ENCODE measurements at places on chromosomes 11 and 22. TPM values are rescaled to one million over a fixed set of nuclear protein-coding genes. Genes with fewer than 3 reads are reported as not detected.
A peak's percentile ranks its signal among the peaks of the same experiment; 100 is the strongest.

Gene GNG3
- not detected for total RNA-seq

Gene TENM4
- total RNA-seq = 16.6 TPM

Gene EIF3F
- total RNA-seq = 355 TPM

Gene OR5B21
- total RNA-seq = not detected

Gene KCTD21
- 0.90 TPM for total RNA-seq

Gene FGF19
- total RNA-seq = 0.09 TPM

Gene KRTAP5-10
- not detected for total RNA-seq

Gene PGA4
- total RNA-seq = 0.41 TPM

GRCh38 chr11:11243209-11243589, 109.9 kb downstream of the CSNK2A3 start:
- no peak for DNase-seq

DNA sequence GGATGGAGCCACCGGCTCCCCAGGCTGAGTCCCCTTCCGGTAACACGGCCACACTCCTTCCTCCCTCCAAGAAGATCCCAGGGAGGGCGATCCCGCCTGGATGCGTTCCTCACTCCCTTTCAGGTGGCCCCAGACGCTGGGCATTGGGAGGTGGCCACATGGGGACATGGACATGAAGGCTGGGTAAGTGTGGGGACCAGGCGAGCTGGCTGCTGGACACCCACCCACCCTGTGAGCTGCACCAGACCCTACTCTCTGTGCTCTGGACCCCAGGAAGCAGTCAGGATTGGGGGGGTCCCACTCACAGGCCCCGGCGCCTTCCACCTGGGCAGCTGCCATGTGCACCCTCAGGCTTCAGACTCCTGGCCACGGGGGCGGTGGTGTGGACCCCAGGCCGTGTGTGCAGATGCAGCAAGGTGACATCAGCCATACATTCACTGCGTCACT, 932.8 kb downstream of the BRD1 start:
- DNase-seq = no peak

DNA sequence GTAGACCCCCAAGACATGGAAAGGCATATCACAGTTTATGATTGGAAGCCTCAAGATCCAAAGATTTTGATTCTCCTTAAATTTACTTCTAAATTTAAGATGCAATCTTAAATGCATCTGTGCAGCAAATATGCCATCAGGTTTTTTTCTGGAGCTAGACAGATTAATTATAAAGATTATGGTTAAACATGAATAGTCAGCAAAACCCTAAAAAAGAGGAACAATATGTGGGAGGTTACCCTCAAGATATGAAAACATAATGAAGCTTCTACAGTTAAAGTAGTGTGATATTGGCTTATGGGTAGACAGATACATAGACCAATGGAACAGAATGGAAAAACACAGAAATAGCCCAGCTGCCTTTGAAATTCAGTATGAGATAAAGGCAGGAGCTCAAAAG, 31.7 kb downstream of the OR8B12 start:
- DNase-seq = no peak

- no peak for DNase-seq
These were observed 259.6 kb downstream of the TBC1D22A start for GRCh38 chr22:47022075-47022473.

DNA sequence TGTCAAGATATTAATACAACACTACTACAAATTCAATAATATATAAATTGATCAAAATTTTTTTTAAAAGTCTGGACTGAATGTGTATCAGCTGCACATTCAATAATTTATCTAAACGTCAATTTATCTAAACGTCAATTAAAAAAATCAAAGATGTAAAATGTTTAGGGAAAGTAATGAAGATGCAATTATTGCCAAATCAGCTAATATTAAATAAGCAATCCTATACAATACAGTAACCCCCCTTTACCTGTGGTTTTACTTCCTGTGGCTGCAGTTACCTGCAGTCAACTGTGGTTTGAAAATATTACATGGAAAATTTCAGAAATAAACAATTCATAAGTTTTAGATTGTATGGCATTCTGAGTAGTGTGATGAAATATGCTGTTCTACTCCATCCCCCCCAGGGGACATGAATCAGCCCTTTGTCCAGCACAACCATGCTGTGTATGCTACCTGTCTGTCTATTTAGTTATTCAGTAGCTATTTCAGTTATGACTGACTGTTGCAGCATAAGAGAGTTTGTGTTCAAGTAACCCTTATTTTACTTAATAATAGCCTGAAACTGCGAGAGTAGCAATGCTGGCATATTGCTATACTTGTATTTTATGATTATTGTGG, 72.2 kb downstream of the CWF19L2 start:
- no peak for DNase-seq

DNA sequence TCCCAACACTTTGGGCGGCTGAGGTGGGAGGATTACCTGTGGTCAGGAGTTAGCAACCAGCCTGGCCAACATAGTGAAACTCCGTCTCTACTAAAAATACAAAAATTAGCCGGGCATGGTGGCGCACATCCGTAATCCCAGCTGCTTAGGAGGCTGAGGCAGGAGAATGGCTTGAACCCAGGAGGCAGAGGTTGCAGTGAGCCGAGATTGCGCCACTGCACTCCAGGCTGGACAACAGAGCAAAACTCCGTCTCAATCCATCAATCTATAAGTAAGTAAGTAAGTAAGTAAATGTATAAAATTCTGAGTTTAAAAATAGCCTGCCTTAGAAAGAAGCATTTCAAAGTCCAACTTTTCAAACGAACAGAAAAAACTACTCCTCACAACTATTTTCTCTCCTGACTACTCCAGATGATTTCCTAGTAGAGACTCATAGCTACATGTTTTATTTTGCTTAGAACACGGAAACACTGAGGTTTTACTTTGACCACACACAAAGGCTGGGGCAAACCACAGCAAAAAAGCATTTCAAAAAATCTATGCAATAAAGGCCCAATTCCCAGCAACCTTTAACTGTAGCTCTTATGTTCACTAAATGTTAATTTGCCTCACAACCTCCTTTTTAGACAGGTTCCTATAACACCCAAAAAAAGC, 16.3 kb downstream of the SPTY2D1 start:
- DNase-seq = no peak

- DNase-seq = peak; percentile 94
These were observed 16.5 kb upstream of the CDKN1C start for GRCh38 chr11:2901854-2902783.

DNA sequence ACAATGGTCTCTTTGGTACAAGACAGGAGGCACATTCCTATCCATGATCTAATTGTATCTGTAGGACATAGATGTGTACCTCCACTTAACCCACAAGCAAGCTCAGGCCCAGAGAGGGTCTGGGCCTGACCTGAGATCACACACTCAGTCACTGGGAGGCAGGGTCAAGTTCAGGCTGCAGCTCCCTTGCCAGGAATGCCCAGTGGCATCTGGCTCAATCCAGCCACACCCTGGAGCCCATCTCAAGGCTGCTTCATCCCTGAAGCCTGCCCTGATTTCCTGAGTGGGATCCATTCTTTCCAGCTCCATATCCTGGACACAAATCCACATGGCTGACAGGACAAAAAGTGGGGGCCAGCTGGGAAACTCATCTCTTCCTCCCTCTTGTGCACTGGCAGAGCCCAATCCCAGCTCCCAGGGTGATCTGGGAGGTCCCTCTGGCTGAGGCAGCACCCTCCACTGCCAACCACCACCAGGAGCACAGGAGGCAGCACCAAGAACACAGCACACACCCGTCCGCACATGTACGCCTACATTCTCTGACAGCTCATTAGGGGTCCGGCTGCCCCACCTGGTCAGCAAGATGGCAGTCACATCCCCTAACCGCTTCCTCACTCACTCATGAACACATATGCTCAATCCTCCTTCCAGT, 39.2 kb upstream of the KLHL35 start:
- no peak for DNase-seq

DNA sequence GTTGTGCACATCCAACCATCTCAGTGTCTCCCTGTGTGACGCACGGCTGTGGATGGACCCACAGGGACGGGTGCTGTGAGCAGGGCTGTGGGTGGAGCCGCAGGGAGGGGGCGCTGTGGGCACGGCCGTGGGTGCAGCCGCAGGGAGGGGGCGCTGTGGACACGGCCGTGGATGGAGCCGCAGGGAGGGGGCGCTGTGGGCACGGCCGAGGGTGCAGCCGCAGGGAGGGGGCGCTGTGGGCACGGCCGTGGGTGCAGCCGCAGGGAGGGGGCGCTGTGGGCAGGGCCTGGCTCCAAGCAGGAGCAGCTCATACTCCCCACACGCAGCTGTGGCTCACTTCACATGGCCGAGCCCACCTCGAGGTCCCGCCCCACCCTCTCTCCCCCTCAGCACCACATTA, 6.0 kb upstream of the MAPK11 start:
- DNase-seq = no peak

DNA sequence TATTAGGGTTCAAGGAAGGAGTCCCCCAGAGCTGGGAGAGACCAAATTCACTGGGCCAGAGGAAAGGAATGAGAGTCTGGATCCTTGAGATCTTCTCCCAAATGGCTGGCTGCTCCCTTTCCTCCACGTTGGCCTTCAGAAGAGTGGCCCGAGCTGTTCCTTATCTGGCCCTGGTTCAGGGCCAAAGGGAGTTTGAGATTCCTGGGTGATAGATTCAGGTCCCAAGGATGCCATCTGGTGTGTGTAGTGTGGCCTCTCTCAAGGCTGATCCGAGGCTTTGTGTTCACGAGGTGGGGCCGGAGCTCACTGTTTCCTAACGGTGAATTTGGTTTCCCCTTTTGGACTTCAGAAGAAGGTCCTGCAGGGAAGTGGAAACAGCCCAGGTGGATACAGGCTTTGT, 17.4 kb upstream of the ABCC8 start:
- no peak for DNase-seq

GRCh38 chr22:45631841-45632238, 39.8 kb upstream of the ATXN10 start:
- DNase-seq = no peak

DNA sequence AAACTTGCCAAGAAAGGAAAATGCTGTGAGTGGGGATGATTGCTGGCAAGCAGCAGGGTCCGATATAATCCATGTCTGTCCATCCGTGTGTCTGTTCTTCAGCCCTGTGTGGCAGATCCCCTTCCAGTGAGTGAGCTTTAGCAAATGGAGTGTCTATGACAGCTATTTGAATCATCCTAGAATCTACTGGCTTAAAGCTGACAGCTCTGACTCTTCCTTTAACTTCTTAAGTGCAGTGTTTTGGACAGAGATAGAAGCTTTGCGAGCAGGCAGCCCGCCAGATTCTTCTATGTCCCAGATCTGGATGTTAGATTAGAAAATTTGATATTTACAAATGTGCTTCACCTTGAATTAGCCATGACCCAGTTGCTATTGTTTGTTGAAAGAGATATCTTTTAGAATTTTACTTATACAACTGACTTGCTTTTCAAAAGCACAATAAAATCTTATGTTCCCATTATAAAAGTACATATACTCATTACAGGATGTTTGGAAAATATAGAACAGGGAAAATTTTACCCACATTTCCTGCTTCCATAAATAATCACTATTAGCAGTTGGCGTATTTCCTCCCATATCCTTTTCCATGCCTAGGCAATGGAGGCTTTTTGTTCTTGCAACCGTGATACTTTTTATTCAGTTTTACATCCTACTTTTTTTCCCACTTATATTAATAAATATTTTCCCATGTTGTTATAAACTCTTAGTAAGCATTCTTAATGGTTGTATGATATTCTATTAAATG, 124.5 kb downstream of the COMMD9 start:
- no peak for DNase-seq
